Activated T-cell treated with anti-CD3 and anti-CD28 coated beads for 48 hours (primary cell): ENCODE measurements at places on chromosomes 5 and 9.

GRCh38 chr5:75567710-75568109, 43.5 kb upstream of the ANKDD1B start:
- no peak for DNase-seq

- DNase-seq = no peak
Measured at GRCh38 chr5:123786411-123786810, 274.4 kb downstream of the CSNK1G3 start.

- DNase-seq = no peak
Measured at GRCh38 chr9:20403346-20403745, 219.0 kb downstream of the MLLT3 start.

DNA sequence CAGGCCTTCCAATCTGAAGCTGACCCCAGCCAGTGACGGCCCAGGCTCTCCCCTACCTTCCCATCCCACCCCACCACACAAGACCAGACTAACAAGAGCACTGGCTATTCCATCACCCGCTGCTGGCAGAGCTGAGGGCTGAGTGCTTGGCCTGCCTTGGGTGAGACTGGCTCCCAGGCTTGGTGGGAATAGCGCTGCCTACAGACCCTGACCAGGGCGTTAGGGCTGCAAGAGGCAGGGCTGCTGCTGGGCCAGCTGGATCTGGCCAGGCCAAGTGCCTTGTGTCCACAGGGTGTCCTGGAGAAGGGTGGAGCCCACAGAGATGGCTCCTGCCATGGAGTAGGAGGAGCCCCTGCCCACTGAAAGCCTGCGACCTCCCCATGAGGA, 31.6 kb upstream of the ANGPTL2 start:
- DNase-seq = no peak

DNA sequence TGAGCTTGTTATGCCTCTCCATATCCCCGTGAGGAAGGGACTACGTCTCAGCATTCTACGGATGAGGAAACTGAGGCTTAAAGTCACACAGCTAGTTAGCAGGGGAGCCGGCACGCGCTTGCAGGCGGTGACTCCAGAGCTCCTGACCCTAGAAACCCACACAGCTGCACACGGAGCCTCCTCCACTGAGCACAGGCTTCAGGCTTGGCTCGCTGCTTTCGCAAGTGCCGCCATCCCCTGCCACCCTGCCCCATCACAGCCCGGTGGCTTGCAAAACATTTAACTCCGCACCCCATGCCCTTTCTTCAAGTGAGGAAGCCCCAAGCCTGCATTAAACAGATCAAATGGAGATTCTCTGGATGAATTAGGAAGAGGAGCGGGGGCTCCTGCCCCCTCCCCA, 138.3 kb downstream of the HSD17B3 start:
- no peak for DNase-seq

GRCh38 chr9:25310961-25311360, 367.3 kb downstream of the TUSC1 start:
- DNase-seq = no peak

- no peak for DNase-seq
Measured at GRCh38 chr5:108974594-108974993, 226.9 kb downstream of the FER start.

DNA sequence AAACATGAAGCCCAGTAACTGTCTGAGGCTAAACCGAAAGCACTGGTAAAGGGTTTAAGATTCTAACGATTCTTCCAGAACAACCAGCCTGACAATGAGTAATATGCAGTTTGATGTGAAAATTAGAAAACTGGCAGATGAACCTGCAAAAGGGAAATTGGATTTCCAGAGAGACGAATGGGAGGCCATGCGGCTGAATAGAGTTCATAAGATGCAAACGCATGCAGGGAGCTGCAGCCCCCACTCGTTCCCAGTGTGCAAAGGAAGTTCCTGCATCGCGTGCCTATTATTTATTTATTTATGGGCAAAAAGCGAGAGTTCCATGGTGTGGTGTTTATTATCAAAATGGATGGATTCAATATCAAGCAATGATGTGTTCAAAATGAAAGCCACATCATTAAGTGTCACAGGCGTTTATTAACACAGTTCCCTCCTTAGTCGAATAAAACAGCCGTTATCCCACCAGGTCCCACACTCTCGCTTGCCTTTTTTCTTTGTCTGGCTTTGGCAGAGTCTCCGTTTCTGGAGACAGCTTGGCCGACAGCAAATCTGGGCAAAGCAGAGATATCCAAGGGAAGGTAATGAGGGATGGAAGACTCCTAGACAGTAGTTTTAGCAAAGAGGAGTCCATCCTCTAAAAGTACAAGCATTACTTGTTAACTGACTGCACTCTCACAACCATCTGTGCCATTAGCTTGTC, 451.4 kb downstream of the KDM4C start:
- no peak for DNase-seq

GRCh38 chr9:677461-678097, 163.9 kb upstream of the DMRT1 start:
- DNase-seq = no peak

- no peak for DNase-seq
Measured at GRCh38 chr9:20319241-20319640, 303.1 kb downstream of the MLLT3 start.

- DNase-seq = no peak
Measured at GRCh38 chr9:112002131-112002846, 105.7 kb downstream of the UGCG start.

DNA sequence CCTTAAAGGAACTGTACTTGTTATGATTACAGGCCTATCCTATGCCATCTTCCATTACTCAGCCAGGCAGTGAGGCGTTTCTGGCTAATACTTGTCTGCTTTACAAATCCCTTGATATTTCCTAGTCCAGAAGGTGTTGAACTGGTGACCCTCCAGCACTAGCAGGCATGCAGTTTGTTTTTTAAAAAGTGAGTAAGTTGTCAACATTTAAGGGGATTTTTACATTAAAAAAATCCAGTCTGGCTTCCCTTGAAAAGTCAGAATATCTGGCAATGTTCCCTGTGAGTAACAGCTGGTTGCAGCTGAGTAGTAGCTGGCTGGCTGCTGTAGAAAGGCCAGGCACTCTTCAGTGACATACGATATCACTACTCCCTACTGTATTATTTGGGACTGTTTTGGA, 21.8 kb downstream of the GRIN3A start:
- no peak for DNase-seq

GRCh38 chr5:179455320-179455719, 95.0 kb upstream of the RUFY1 start:
- no peak for DNase-seq

DNA sequence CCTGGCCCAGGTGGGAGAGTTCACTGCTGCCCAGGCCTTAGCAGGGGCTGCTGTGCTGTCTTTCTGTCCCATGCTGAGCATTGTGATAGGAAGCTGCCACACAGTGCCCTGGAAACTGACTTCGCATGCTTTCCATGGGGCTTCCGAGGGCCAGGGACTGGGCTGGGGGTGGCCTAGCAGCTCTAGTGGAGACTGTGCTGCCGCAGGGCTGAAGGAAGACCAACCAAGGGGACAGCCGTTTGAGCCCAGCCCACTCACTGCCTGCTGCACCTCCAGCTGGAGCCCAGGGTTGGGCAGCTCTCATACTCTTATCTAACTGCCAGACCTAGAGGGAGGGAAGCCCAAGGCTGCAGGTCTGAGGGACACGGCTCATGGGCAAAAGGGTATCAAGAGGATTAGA, 79.2 kb downstream of the RGS3 start:
- no peak for DNase-seq

- DNase-seq = no peak
Measured at GRCh38 chr5:74556631-74557595, 83.6 kb downstream of the ENC1 start.

GRCh38 chr5:18216729-18217128, 582.5 kb downstream of the TAF11L14 start:
- no peak for DNase-seq

DNA sequence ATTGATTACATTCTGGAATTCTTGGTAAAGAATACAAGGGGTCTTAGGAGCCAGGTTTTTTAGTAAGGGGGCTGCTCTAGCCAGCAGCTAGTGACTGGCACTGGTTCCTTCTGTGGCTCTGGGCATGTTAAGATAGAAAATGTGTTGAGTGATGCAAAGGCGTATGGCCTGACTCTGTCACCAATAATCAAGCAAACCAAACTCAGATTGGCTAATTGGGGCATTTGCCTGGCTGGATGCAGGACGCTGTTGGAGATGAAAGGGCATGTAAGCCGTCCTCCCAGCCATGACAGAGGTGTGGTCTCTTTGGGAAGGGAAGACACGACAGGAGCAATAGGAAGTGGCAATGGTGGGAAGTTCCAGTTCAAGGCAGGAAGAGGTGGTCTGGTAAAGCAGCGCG, 87.6 kb upstream of the CTSL start:
- no peak for DNase-seq

DNA sequence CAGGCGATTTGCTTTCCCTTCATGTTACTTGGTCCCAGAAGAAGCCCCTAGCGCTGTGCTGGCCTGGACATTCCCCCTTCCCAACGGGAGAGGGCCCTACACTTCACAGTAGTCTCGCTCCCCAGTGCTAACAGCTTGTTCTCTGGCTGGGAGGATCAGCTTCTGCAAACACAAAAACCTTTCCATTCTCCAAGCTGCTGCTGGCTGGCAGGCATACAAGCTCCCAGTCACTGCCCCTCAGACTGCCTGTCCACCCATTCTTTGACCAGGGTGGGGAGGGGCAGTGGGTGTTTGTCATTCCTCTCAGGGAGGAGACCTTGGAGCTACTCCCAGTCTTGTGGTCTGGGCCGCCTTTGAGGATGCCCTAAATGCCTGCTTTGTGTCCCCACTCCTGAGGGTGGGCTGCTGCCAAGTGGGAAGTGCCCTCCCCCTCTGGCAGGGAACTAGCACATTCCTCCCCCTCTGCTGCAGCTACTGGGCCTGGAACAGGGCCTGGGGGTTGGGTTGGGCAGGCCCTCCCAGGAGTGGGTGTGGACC, 20.8 kb downstream of the ENHO start:
- no peak for DNase-seq

GRCh38 chr5:102895234-102895633, 140.1 kb downstream of the PAM start:
- DNase-seq = no peak

- DNase-seq = no peak
Measured at GRCh38 chr5:96370976-96371375, 62.1 kb downstream of the PCSK1 start.

GRCh38 chr5:88707216-88707965, 175.6 kb downstream of the MEF2C start:
- DNase-seq = no peak

GRCh38 chr5:166505544-166505943, 1785.9 kb upstream of the WWC1 start:
- DNase-seq = no peak

DNA sequence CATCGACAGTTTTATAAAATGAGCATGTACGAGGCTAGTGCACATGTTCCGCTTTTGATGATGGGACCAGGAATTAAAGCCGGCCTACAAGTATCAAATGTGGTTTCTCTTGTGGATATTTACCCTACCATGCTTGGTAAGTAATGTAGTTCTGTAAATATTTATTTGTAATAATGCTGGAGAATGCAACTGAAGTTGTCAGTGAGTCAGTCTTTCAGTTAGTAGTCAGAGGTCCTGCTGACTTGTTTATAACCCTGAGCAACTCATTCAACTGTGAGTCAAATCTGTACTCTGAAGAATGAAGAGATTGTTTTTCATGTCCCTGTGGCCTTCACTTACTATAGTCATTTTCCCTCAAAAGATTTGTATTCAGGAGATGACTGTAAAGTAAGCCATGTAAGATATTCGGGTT, 28.4 kb upstream of the GPR150 start:
- no peak for DNase-seq

DNA sequence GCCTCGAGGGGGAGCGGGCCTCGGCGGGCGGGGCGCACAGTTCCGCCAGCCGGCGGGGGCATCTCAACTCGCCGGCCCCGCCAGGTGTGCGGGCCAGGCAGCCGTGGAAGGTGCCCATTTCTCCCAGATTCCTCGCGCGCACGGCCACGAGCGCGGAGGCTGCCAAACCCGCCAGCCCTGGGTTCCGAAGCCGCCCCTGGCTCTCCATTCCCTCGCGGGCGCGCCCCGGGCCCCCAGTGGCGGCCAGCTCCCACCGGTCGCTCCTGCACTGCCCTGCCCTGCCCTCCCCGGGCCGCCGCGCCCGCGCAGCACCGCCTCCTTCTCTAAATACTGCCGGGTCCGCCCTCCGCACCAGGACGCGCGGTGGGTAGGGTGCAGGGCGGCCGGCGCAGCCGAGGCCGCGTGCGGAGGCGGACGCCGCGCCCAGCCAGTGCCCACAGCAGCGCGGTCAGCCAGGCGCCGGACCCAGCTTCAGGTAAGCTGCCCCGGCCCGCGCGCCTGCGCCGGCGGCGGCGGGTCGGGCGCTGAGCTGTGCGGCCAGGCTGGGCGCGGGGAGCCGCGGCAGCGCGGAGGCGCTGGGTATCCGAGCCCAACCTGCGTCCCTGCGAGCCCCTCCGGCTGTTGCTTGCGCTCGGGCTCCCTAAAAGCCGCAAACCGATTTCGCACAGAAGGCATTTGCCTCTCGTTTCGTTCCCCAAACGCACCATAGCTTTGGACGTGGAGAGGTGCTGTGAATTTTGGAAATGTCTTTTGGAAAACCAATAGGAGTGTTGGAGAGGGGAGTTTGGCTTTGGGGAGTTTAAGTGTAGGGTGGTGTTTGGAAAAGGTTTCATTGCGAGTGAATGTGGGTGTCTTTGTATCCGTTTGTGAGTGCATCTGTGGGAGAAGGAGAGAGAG, at the start of gene TMEM171:
TSS of gene TMEM171 (plus strand) at position 354 of the 897 bp plus-strand sequence. CDS start 2,799 bp downstream, outside the sequence.
- no peak for DNase-seq

DNA sequence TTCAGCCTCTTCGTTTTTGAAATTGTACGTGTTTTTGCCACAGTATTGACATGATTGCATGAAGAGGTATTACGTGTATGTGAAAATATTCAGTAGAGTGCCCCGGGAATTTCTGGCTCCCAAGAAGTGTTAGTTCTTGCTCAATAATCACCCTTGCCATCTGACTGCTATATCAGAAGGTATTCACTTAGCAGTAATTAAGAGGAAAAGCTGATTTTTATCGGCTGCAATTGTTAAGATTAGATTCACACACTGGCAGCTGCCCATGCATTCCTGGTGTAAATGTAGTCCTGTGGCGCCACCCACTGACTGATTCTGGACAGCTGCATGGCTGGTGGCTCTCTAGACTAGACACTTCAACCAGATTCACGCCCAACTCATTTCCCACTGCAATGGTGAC, 440.1 kb upstream of the ADAMTS16 start:
- DNase-seq = peak; percentile 4

GRCh38 chr9:93143830-93144530, 9.9 kb upstream of the NINJ1 start:
- DNase-seq = peak; percentile 27

- DNase-seq = no peak
Measured at GRCh38 chr5:151673421-151673820, 13.3 kb downstream of the SPARC start.

DNA sequence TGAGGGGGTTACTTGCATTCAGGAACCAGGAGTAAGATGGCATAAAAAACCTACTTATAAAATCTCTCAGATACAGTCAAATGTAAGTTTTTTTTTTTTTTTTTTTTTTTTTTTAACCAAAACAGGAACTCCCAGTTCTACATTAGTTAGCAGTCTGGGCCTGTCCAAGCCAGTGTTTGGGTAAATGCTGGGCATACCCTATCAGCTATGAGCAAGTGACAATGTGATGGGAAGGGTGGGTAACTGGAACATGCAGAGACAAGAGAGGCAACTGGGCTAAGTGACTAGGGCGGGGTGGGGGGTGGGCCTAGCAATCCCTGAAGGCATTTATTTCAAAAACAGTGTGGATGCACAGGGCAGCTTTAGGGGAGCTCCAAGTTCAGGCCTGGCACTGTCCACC, 2.3 kb downstream of the NMRK1 start:
- DNase-seq = no peak

- no peak for DNase-seq
Measured at GRCh38 chr5:19837536-19838174, 150.3 kb downstream of the CDH18 start.
